Kidney (tissue), 22 donors: ENCODE measurements at places on chromosomes 3 and 15.
A peak's percentile ranks its signal among the peaks of the same experiment; 100 is the strongest.

- H3K4me3 ChIP-seq, result no peak overlapping the region
- H3K27me3 ChIP-seq, result no peaks in the 10 kb centered on the region
- H3K27ac ChIP-seq, result no peak overlapping the region
- DNase-seq, result no peak
Measured at GRCh38 chr3:58657036-58657520, 9.5 kb downstream of the FAM3D start.

DNA sequence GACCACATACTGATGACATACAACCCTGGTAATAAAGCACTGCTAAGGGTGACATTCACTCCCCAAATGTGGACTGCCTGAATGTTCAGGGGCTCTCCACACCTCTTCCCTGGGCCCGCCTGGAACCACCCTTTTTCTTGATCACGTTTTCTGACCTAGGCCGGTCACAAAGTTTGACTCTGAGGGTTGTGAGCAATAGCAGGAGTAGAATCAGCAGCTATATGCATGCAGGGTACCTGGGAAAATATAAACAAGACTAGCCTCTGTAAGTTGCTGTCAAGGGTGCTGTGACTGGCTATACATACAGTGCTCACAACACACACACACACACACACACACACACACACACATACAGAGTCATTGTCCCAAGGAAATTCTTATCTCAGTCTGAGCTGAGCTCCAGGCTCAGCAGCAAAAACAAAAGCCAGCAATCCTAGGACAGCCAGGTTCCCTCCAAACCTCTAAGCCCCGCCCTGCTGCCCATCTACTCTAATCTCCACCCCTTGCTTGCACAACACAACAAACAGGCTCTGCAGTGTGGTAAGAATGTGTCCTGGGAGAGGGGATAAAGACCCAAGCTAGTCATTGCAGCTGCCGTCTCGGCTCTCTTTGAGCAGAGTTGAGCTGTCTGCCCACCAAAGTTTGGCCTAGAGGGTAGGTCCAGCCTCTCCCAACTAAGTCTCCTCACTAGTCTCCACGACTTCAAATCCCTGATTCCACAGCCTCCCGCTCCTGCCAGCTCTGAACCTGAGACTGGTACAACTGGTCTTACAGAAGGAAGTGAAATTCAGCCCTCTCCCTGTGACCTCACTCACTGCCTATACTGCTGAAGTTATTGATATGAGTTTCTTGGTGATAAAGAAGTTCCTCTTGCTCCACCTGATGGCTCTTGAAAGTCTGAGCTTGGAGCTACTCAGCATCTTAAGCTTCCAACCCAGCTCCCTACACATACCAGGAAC, 2.2 kb downstream of the BMF start:
- no peaks in the 10 kb centered on the region for H3K27me3 ChIP-seq
- H3K4me3 ChIP-seq, result no peak overlapping the region
- H3K27ac ChIP-seq, result no peak overlapping the region
- DNase-seq, result peak; percentile 62
- no peaks in the 10 kb centered on the region for H3K36me3 ChIP-seq
- H3K4me1 ChIP-seq, result peaks cover 56% of the 10 kb centered on the region

GRCh38 chr3:71446260-71446659, 137.3 kb downstream of the FOXP1 start:
- H3K36me3 ChIP-seq, result no peaks in the 10 kb centered on the region
- H3K4me3 ChIP-seq, result no peak overlapping the region
- DNase-seq, result no peak
- H3K27me3 ChIP-seq, result no peaks in the 10 kb centered on the region
- H3K27ac ChIP-seq, result no peak overlapping the region
- no peaks in the 10 kb centered on the region for H3K4me1 ChIP-seq

DNA sequence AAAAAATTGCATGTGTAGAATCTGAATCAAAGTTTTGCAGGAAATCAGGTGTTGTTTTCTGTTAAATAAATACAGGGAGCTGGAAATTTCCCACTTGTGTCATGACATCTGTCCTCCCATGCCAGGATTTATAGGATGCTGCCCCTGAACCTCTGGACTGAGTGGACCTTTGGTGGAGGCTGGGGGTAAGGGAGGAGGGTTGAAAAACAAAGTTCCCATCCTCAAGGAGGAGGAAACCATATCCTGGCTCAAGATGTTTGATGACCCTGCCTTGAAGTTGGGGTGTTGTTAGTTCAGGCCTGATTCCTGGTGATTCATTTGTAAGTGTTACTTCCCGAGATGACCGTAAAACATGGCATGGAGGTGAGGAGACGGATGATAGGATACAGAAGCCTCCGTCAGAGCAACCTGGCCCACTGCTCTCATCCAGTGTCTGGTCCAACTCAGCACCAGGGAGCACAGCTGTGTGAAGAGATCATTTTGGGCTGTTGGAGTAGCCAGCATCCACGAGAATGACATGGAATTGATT, 223.6 kb downstream of the CACNA2D3 start:
- H3K36me3 ChIP-seq, result no peaks in the 10 kb centered on the region
- no peak overlapping the region for H3K4me3 ChIP-seq
- H3K4me1 ChIP-seq, result no peaks in the 10 kb centered on the region
- H3K27me3 ChIP-seq, result no peaks in the 10 kb centered on the region
- no peak for DNase-seq

DNA sequence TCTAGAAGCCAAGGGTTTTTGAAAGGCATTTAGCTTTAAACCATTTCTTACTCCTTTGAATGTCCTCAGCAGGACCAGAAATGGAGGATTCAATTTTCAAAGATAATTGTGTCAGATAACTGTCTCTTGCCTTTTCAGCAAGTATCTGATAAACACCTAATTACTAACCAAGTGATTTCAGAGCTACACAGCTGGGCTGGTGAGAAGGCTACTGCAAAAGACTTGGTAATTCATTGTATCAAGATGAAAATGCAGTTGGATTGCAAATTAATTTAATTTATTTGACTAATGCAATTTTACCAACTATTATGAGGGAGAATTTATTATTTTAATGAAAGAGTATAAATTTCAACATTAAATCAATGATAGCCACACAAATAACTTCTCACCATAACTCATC, 165.4 kb downstream of the ROBO1 start:
- H3K4me3 ChIP-seq, result no peak overlapping the region
- no peaks in the 10 kb centered on the region for H3K36me3 ChIP-seq
- no peak for DNase-seq
- no peaks in the 10 kb centered on the region for H3K4me1 ChIP-seq

GRCh38 chr3:65094723-65095122, 406.9 kb upstream of the ADAMTS9 start:
- no peaks in the 10 kb centered on the region for H3K36me3 ChIP-seq
- no peaks in the 10 kb centered on the region for H3K4me1 ChIP-seq
- no peak overlapping the region for H3K27ac ChIP-seq
- H3K4me3 ChIP-seq, result no peak overlapping the region
- no peaks in the 10 kb centered on the region for H3K27me3 ChIP-seq

- H3K27me3 ChIP-seq, result no peaks in the 10 kb centered on the region
- no peaks in the 10 kb centered on the region for H3K4me1 ChIP-seq
Measured at GRCh38 chr3:172142864-172143451, 103.6 kb downstream of the FNDC3B start.

- H3K27me3 ChIP-seq, result no peaks in the 10 kb centered on the region
Measured at GRCh38 chr3:138390582-138390932, 42.2 kb downstream of the MRAS start.
